Heart left ventricle (tissue), 16 donors: ENCODE measurements at places on chromosomes 11 and 22. TPM values are rescaled to one million over a fixed set of nuclear protein-coding genes. Genes with fewer than 3 reads are reported as not detected.

DNA sequence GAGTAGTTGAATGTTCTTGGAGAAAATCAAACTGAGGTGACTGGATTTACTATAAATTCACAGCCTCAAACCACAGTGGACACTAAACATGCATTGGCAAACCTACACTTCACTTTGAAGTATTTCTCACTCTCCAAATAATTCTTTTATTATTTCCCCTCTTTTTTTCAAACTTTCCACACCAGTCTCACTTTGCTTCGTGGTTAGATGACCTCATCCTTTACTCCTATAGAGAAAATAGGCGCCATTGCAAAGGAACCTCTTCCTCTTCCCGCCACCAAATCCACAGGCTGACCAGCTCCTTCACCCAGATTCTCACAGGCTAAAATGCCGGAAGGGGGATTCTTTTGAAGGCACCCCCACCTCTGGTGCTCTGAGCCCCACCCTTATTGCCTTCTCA lies 33.4 kb downstream of the HTR3A start:
- H3K36me3 ChIP-seq = no peaks in the 10 kb centered on the region
- no peaks in the 10 kb centered on the region for H3K27me3 ChIP-seq
- no peak for DNase-seq

DNA sequence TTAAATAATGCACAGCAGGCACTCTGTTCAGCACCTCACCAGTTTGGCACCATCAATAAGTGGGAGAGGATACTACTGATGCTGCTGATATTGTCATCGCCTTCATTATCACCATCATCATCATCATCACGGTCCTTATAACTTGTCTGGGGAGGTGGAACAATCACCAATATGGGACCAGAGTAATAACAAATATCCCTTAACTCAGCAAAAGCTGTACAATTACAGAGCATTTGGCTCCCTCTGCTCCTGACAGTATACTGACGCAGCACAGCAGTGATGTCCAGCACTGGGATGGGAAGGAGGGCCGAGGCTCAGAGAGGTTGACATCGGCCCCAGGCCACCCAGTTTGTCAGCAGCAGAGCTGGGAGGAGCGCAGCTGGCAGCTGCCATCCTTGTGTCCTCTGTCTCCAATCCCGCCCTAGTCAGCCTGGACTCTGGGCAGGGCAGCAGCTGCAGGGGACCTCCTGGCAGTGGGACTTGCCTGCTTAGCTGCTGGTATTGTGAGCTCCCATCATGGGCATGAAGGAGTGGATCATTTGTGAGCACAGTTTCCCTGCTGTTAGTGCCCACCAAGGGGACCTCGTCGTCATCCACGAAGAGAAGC lies 90.0 kb downstream of the DHCR7 start:
- H3K36me3 ChIP-seq = no peaks in the 10 kb centered on the region
- DNase-seq = no peak
- no peaks in the 10 kb centered on the region for H3K4me1 ChIP-seq
- H3K27me3 ChIP-seq = peaks cover 4% of the 10 kb centered on the region

MPZL3 gene
- total RNA-seq = 1.5 TPM

DNA sequence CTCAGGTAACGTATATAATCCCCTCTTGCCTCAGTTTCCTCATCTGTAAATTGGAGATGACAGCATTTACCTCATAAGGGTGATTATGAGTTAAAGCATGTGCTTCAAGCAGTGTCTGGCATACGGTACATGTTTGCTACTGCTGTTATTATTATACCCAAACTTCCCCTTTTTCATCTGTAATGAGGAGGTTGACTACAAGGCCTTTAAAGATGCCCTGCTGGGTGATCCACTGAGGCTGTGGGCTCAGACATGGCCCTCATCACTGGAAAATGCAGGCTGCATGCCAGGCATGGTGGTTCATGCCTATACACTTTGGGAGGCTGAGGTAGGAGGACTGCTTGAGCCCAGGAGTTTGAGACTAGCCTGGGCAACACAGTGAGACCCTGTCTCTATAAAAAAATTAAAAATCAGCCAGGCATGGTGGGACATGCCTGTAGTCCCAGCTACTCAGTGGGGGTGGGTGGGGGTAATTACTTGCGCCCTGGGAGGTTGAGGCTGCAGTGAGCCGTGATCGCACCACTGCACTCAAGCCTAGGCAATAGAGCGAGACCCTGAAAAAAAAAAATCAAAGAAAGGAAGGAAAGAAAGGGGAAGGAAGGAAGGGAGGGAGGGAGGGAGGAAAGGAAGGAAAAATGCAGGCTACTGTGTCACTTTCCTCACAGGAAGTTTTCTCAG lies 4.3 kb downstream of the PIK3IP1 start:
- H3K27me3 ChIP-seq = no peaks in the 10 kb centered on the region
- H3K27ac ChIP-seq = peak overlapping the region; percentile 97
- peaks cover 69% of the 10 kb centered on the region for H3K36me3 ChIP-seq
- no peak overlapping the region for H3K4me3 ChIP-seq

GRCh38 chr11:27287205-27287604 lies 75.8 kb downstream of the CCDC34 start:
- H3K4me3 ChIP-seq = no peak overlapping the region
- no peaks in the 10 kb centered on the region for H3K27me3 ChIP-seq
- DNase-seq = no peak
- no peaks in the 10 kb centered on the region for H3K36me3 ChIP-seq

DNA sequence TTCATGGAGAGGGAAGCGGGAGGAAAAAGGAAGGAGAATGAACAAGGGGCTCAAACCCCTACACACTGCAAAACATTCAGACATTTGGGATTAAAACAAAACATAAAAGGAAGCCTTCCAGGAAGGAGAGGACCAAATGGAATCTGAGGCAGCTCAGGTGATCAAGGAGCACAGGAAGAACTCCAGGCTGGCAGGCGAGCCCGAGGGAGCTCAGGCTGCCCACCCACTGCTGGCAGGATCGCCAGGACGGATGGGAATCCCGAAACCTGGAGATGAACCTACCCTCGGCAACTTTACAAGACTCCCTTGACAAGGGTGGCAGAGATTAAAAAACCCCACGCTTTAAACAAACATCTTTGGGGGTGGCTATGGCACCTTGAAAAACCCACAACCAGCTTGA lies 5.0 kb upstream of the PYGM start:
- H3K27me3 ChIP-seq = no peaks in the 10 kb centered on the region
- no peak for DNase-seq
- peaks cover 66% of the 10 kb centered on the region for H3K4me1 ChIP-seq
- peak overlapping the region; percentile 69 for H3K27ac ChIP-seq

- H3K36me3 ChIP-seq = no peaks in the 10 kb centered on the region
- no peak overlapping the region for H3K4me3 ChIP-seq
- DNase-seq = peak; percentile 72
- no peaks in the 10 kb centered on the region for H3K27me3 ChIP-seq
Observed at GRCh38 chr11:60872124-60872960, 5.0 kb downstream of the ZP1 start.

- no peaks in the 10 kb centered on the region for H3K4me1 ChIP-seq
- H3K27me3 ChIP-seq = no peaks in the 10 kb centered on the region
- H3K27ac ChIP-seq = no peak overlapping the region
- H3K36me3 ChIP-seq = no peaks in the 10 kb centered on the region
Observed at GRCh38 chr22:25566898-25567235, 2.4 kb downstream of the GRK3 start.

DNA sequence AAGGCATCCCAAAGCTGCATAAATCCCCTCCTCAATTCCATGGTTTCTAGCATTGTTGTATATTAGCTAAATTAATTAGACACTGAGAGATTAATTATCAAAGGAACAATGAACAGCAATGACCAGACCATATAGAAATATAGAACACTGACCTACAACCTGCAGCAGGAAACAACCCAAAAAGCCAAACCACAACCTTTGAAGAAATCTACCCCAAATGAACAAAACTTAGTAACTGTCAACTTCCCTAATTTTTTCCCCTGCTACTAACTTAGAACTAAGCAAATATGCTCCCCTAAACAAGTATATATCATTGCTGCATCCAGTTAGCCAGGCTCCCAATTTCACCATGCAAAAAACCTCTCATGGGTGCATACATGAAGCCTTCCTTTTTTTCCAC lies 268.0 kb upstream of the ANO3 start:
- H3K27ac ChIP-seq = no peak overlapping the region
- H3K4me3 ChIP-seq = no peak overlapping the region
- no peaks in the 10 kb centered on the region for H3K36me3 ChIP-seq
- DNase-seq = no peak
- no peaks in the 10 kb centered on the region for H3K27me3 ChIP-seq
- H3K4me1 ChIP-seq = peaks cover 6% of the 10 kb centered on the region

CCDC82 gene
- total RNA-seq = 16.4 TPM

DNA sequence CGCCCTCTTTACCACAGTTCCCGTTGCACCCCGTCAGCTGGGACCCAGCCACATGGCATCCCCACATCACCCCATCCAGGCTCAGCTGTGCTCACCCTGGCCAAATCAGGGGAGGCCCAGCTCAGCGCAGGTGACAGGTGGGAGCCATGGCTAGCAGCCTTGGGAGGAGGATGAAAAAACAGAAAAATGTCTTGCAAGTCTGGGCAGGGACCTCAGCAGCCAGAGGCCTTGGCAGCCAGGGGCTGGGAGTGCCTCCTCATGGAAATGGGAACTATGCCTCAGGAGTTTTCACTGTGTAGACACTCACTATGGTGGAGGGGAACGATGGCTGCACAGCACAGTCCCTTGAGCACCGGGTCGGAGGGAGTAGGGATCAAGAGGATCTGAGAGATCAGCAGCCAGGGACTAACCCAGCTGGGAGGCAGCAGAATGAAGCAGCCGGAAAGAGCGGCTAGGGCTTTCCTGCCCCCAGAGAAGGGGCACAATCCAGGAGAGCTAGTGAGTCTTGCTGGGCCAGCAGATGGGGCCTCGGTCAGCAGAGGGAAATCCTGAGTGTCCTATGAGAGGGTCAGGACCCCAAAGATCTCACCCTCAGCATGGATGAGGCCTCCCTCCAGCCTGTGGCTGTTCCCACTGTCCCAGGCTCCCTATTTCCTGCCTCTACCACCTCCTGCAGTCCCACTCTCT lies 6.2 kb upstream of the FTH1 start:
- H3K27me3 ChIP-seq = no peaks in the 10 kb centered on the region
- H3K4me3 ChIP-seq = no peak overlapping the region
- DNase-seq = peak; percentile 44
- no peaks in the 10 kb centered on the region for H3K36me3 ChIP-seq
- H3K4me1 ChIP-seq = peaks cover 85% of the 10 kb centered on the region

OR8K1 gene
- not detected for total RNA-seq

DNA sequence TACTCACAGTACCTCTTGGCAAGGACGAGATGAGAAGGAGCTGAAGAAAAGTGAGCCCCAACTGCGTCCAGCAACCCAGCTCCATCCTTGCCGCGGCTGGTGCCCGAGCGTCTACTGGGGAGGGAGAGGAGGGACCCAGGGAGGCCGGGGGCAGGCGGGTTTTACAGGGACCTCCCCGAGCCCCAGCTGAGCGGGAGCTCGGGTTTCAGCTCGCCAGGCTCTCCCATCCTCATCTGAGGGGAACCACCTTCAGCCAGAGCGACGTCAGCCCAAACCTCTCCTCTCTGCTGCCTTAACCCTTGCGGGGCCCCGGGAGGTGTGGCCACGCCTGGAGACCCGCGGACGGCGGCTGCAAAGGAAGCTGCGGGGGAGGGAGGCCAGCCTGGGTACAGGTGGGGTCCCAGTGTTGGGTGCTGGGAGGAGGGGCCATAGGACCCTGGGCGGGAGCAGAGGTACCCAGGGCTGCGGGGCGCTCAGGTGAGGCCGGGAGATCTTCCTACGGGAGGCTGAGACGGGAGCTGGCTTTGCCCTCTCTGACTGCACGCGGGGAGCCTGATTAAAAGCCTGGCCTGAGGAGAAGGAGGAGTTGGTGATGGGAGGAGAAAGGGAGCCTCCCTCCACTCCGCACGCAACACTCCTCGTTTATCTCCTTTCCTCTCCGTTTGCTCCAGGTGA lies at the start of gene PAMR1:
PAMR1 (minus strand) TSS at position 116 of the 675 bp plus-strand sequence; CDS start at position 85, 31 bp downstream.
- no peaks in the 10 kb centered on the region for H3K4me1 ChIP-seq
- H3K4me3 ChIP-seq = peak within 1 kb of the TSS; percentile 53
- DNase-seq = peak; percentile 78
- peaks cover 4% of the 10 kb centered on the region for H3K27me3 ChIP-seq

CARNS1 gene
- 4.8 TPM for total RNA-seq

GRCh38 chr11:93908689-93909088 lies 58.3 kb upstream of the VSTM5 start:
- H3K4me1 ChIP-seq = no peaks in the 10 kb centered on the region
- no peak for DNase-seq
- H3K4me3 ChIP-seq = no peak overlapping the region
- H3K36me3 ChIP-seq = no peaks in the 10 kb centered on the region

DNA sequence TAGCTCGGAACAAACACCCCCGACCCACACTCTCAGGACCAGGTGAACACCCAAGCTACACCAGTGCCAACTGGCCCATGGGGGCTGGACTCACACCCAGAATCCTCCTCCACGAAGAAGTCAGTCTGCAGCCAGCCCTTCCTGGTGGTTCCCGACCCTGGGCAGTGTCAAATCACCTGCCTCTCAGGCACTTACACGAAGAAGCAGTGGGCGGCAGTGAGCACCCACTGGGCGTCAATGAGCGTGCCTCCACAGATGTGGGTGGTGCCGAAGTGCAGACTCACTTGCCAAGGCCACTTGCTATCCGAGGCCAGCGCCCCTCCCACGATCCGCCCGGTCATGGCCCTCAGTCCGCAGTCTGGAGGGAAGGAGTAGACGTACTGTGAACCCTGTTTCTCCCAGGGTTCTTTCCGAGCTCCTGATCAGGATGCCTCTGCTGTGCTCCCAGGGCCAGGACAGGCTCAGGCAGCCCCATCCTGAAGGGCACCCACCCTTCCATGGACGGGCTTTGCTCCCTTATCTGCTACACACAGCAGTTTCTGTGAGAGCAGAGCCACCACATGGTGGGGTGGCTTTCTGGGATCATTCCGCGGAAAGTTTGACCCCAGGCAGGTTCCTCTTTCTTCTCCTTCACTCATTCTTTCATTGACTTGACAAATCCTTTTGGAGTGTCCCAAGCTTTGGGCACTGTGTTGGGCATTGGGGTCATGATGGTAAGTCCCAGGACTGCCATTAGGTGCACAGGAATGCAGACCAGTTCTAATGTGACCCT lies 19.4 kb downstream of the TMPRSS13 start:
- no peak overlapping the region for H3K4me3 ChIP-seq
- DNase-seq = no peak
